ENCODE measurements at places on chromosomes 5 and 9.

DNA sequence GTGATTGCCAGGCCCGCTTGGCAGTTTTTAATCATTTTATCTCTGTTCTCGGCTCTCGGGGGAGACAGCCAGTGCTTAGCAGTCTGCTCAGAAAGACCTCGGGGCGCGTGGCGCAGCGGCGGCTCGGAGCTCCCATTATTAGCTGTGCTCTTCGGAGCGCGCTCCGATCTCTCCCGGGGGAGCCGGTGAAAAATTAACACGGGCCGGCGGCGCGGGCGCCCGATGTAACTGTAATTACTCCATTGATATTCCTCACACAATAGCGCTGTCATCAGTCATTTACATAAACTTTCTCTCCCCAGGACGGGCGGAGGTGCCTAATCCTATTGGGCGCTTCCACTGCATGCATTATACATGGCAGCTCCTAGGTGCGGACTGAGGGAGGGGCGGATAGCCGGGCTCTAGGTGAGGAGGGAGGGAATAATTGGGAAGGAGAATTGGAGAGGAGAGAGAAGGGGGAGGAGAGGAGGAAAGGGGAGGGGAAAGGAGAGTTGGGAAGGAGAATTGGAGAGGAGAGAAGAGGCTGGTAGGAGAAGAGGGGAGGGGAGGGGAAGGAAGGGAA, 24.9 kb downstream of the LMX1B start:
- DNase-seq = peak; percentile 84

- no peak for DNase-seq
These were observed 34.8 kb downstream of the TRPC7 start for GRCh38 chr5:136330353-136331038.

GRCh38 chr9:6852243-6852963, 94.6 kb downstream of the KDM4C start:
- DNase-seq = no peak

DNA sequence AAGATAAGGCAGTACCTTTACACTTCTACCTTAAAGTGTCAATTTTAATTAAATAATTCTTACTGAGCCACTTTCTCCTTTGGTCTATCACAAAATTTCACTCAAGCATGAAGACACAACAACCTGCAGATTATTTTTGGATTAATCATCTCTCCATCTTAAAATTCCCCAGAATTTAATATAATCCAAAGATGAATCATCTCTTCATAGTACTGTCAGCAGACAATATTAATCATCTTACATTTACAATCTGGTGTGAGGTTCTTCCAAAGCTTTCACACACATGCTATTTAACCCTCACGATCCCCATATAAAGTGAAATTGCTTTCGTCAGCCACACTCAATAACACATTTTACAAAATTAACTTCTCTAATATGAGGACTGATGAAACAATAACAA, 43.0 kb downstream of the LHFPL2 start:
- no peak for DNase-seq

- no peak for DNase-seq
These were observed 141.4 kb upstream of the PANK3 start for GRCh38 chr5:168720575-168720974.

All from GM23338 (cell line).